ENCODE measurements at places on chromosomes 1 and 21.

- no peak for DNase-seq
Observed at GRCh38 chr1:162353078-162353477, 23.6 kb downstream of the SPATA46 start.

- no peak for DNase-seq
Observed at GRCh38 chr1:91545506-91546300, 45.1 kb downstream of the CDC7 start.

GRCh38 chr1:226131639-226132038 is 54.9 kb downstream of the ACBD3 start:
- no peak for DNase-seq

- DNase-seq: no peak
Observed at GRCh38 chr1:205041998-205042910, 758 bp upstream of the CNTN2 start.

- DNase-seq: no peak
Observed at GRCh38 chr1:34988147-34988546, 3.0 kb upstream of the TMEM35B start.

DNA sequence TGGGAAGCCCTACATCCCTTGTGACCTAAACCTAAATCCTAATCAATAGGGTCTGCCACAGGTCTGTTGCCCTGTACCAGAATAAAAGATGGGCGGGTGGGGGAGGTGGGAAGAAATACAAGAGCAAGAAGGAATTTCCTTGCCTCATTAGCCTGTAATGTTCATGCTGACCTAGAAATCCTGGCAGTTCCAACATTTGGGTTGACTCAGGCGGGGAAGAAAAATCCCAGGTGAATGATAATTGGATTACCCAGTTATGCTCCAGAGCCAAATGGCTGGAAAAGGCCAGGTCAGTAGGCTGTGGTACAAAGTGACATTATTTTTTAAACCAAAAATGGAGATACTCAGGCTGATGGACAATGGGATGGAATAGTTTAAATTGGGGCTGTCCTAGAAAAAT is 27.3 kb upstream of the A3GALT2 start:
- DNase-seq: no peak

DNA sequence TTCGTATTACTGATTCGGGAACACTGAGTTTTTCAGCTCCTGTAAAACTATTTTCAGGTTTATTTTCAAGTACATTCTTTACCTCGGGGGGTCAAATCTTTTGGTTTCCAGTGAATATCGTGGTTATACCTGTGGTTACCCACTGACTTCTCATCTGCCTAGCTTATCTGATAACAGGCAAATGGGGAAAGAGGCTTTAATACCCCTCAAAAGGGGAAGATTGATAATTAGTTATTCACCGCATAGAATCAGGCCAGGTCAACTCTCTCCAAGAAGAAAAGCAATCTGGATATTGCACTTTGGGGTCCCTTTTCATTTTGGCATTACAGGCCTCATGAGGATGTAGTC is 23.0 kb downstream of the RUNX1 start:
- DNase-seq: no peak

DNA sequence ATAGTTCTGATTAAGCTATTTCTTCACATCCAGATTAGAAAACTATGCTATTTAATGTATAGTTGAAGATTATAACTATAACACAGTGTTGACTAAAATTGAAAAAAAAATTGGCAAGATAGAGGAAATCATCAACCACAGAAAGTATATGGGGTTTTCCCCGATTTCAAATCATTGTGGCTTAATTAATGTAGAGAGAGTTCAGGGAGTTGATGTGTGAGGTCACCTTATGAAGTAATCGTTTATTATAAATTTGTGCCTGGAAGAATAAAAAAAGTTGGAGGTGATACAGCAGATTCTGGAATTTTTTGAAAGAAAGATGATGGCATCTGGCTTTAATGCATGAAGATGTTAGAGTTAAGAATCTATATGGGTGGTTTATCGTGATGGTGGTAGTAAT is 84.3 kb downstream of the PTGS2 start:
- no peak for DNase-seq
